HT-29 (cell line): ENCODE measurements at places on chromosomes 7 and 10.
A peak's percentile ranks its signal among the peaks of the same experiment; 100 is the strongest.

- DNase-seq, result no peak
These were observed 67.8 kb downstream of the PHTF2 start for GRCh38 chr7:77866370-77866769.

- DNase-seq, result no peak
These were observed 11.7 kb downstream of the CYP26A1 start for GRCh38 chr10:93085272-93085859.

GRCh38 chr10:98675902-98676301 lies 229.2 kb upstream of the HPS1 start:
- no peak for DNase-seq

- peak; percentile 75 for DNase-seq
These were observed 2.8 kb upstream of the DEPP1 start for GRCh38 chr10:44981172-44982113.

- DNase-seq, result peak; percentile 27
These were observed 20.8 kb downstream of the PRKAG2 start for GRCh38 chr7:151856098-151856497.

DNA sequence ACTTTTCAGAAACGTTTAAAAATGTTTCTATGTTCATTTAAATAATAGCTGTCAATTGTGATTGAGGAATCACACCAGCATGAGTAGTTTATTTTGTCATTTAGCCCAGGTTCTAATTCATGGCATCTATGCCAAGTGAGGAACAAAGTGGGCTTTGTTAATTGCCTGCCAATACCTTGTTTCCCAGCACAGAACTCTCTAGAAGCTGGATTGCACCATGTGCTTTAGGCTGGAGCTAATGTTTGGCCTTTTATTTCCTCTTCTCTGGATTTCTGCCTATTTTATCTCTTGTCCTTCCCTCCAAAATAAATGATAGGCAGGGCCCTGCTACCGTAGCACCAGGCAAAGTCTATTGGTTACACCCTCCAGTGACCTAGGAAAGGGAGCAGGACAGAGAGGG lies 109.9 kb upstream of the ITGB1 start:
- DNase-seq, result no peak

GRCh38 chr7:143419880-143420279 lies 11.2 kb upstream of the EPHA1 start:
- peak; percentile 89 for DNase-seq

DNA sequence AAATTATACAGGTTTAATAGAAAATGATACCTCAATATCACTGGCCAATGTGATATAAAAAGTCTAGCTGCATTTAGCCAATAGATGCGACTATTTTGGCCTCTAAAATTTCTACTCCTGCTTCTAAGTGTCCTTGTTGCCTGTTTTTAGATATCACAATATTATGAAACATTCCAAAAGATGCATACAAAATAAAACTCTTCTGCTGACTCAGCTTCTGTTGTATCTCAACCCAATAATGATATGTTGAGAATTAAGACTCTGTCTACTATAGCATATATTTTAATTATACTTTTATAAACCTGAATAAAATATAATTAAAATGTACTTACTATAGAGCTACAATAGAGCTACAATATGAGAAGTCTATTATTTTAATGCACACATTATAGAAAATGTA lies 661.0 kb upstream of the TEX47 start:
- no peak for DNase-seq

- no peak for DNase-seq
These were observed 208.0 kb upstream of the CSTF2T start for GRCh38 chr10:51907361-51907760.
